ENCODE measurements at places on chromosomes 1 and 21.

GRCh38 chr1:87089823-87090222, 175.4 kb downstream of the HS2ST1 start:
- DNase-seq: no peak

- no peak for DNase-seq
These were observed 8.6 kb upstream of the IFNAR1 start for GRCh38 chr21:33315946-33316710.

GRCh38 chr21:25963181-25963580, 207.4 kb downstream of the APP start:
- no peak for DNase-seq

- DNase-seq: no peak
These were observed 32.1 kb downstream of the URB2 start for GRCh38 chr1:229657993-229658755.
